A549 treated with Mapracorat at 1 μM for 4 hours (cell line): ENCODE measurements at places on chromosomes 12 and 14. TPM values are rescaled to one million over a fixed set of nuclear protein-coding genes. Genes with fewer than 3 reads are reported as not detected.

AQP2 gene
- total RNA-seq, result not detected in 5 replicates

TCTN1 gene
- total RNA-seq, result 28.3 to 35.2 TPM (median 31.8 TPM) in 5 replicates

MMP14 gene
- total RNA-seq, result 0.33 to 1.1 TPM (median 0.76 TPM) in 5 replicates

ATN1 gene
- total RNA-seq, result 48.7 to 75.7 TPM (median 72.9 TPM) in 5 replicates

KCNJ8 gene
- total RNA-seq, result 0.14 to 0.57 TPM (median 0.44 TPM) in 5 replicates
